GM23248 (cell line): ENCODE measurements at places on chromosomes 6 and 20. TPM values are rescaled to one million over a fixed set of nuclear protein-coding genes. Genes with fewer than 3 reads are reported as not detected.

Gene MTFR2
- not detected in 2 replicates for total RNA-seq

Gene TOX2
- total RNA-seq = 0.97 and 4.3 TPM in 2 replicates

Gene HRH3
- not detected in 2 replicates for total RNA-seq

Gene KIF13A
- total RNA-seq = 46.0 and 47.3 TPM in 2 replicates

Gene OLIG3
- not detected in 2 replicates for total RNA-seq

Gene CD40
- total RNA-seq = 1.8 and 2.5 TPM in 2 replicates

Gene OVOL2
- total RNA-seq = not detected in 2 replicates

- DNase-seq = peak; percentile 52
Measured at GRCh38 chr20:31833130-31833930, 12.1 kb downstream of the FOXS1 start.

- no peak for DNase-seq
Measured at GRCh38 chr6:123587838-123588545, 48.8 kb downstream of the TRDN start.

- DNase-seq = peak; percentile 28
Measured at GRCh38 chr6:53825532-53826321, 30.9 kb downstream of the LRRC1 start.

- DNase-seq = no peak
Measured at GRCh38 chr6:21404577-21404976, 189.0 kb upstream of the SOX4 start.

DNA sequence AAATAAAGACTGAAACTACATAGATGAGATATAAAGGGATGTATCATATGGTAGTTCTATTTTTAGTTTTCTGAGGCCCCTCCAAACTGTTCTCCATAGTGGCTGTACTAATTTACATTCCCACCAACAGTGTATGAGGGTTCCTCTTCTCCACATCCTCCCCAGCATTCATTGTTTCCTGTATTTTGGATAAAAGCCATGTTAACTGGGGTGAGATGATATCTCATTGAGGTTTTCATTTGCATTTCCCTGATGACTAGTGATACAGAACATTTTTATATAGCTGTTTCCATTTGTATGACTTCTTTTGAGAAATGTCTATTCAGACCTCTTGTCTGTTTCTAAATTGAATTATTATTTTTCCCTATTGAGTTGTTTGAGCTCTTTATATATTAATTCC lies 229.3 kb downstream of the RFPL4B start:
- no peak for DNase-seq

- no peak for DNase-seq
Measured at GRCh38 chr6:16437095-16437494, 198.7 kb downstream of the GMPR start.

DNA sequence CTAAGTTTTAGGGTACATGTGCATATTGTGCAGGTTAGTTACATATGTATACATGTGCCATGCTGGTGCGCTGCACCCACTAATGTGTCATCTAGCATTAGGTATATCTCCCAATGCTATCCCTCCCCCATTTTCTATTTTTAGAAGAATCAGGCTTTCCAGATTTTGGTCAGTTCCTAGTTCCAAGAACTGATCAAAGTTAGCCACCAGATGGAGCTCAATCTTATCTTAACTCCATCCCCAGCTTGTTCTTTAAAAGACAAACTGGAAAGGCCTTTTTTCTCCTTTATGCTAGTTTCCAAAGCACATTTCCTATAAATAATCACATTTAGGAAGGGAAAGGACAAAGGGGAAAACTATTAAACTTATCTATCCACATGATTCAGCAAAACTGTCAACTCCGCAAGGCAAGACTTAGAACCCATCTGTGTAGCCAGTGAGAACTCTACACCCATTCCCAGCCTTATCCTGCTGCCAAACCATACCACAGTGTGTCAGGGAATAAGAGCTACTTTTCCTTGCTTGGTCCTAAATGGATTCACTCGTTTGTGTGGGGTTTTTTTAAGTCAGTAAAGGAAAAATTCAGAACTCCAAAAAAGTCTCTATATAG lies 22.8 kb upstream of the KHDC1 start:
- DNase-seq = peak; percentile 86

GRCh38 chr6:38774929-38775707 lies 60.0 kb downstream of the DNAH8 start:
- DNase-seq = no peak

DNA sequence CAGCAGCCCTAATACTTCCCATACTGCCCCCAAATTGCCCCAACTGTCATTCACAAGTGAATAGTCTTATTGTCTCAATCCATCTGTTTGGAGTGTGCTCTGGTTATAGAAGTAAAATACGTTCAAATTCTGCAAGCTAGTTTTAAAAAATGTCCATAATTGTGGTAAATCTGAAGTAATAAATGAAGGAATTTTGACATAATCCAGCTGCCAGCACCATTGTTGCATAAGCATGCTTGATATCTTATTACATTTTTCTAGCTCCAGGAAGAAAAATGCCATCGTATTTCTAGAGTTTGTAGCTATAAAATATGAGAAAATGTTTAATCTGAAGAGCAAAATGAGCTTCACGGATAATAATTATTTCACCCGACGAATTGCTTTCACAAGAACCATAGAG lies 664.7 kb downstream of the RFPL4B start:
- peak; percentile 49 for DNase-seq

DNA sequence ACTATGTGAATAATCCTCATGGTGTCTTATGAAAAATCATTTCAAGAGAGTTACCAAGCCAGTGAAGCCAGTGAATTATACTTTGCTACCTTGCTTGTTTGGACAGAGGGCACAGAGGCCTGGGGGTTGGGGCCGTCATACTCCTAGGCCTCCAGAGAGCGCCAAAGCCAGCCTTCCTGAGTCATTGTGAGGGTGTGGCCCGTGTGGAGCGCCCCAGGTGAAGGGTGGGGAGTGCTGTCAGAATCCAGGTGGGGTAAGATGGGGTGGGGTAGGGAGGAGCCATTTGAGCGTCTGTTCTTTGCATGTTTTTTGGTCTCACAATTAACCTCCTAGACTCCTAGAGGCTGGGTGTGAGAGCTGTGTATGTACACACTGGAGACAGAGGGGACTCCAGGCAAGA lies 71.1 kb downstream of the PERP start:
- no peak for DNase-seq

DNA sequence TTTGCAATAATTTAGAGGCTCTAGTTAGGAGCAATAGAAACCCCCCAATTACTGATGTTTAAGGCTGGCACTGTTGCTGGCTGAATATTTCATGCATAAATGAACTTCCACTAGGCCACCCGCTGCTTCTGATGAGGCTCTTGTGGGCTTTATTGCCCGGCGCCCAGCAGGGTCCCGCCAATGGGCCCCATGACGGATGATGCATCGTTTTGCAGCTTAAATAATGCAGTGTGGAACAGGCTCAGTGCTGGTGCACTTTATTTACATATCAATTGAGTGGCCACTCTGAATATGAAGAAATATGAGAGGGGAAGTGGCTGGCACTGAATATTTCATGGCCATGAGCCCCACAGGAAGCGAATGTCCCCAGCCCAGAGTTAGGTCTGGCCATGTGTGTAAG lies 155.3 kb upstream of the MAFB start:
- no peak for DNase-seq
